ENCODE measurements at places on chromosomes 2 and 18.

DNA sequence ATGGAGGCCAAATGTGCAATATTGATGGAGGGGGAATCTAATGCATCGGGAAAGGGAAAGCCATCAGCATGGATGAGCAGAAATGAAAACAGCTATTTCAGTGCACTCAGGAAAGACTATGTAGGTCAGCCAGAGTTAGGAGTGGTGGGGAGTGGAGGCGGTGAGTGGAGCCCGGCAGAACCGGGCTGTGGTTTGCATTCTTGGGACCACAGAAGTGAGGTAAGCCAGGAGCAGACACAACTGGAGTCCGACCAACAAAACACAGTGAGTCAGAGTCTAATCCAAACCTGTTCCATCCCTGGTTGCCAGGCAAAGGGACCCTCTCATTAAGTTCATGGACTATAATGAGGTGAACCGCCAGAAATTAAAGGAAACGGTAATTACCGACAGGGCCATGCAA, 61.1 kb upstream of the RAB12 start:
- no peak for DNase-seq

GRCh38 chr2:237912271-237913192, 53.1 kb downstream of the RAMP1 start:
- DNase-seq: no peak

DNA sequence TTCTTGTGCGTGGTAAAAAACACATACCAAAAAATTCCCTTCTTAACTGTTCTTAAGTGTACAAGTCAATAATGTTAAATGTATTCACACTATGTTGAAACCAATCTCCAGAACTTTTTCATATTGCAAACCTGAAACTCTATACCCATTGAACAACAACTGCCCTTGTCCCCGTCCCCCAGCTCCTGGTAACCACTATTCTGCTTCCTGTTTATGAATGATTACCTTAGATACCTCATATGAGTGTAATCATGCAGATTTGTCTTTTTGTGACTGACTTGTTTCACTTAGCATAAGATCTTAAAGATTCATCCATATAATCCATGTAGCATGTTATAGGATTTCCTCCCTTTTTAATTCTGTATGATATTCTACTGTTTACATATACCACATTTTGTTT, 59.9 kb downstream of the NAT8 start:
- no peak for DNase-seq

DNA sequence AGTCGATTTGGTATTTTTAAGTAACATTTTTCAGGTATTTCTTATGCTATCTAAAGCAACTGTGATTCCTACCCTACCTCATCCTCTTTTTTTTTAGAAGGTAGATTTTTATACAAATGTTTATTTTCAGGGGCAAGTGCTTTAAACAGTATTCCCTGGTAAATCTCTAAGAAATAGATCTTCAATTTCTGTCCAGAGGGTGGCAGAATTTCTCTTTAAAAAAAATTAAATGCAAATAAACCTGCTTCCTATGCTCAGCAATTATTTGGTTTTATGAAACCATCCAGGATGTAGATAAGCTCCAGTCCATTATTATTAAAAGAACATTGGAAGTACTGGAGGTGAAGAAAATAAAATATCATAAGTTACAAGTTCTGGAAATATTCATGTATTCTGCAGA, 191.9 kb downstream of the MYO3B start:
- DNase-seq: no peak

- DNase-seq: no peak
Measured at GRCh38 chr2:141029428-141030078, 1101.3 kb downstream of the LRP1B start.

GRCh38 chr2:38535404-38535743, 67.4 kb downstream of the HNRNPLL start:
- DNase-seq: no peak

- DNase-seq: no peak
Measured at GRCh38 chr2:158194229-158194628, 92.6 kb downstream of the UPP2 start.

DNA sequence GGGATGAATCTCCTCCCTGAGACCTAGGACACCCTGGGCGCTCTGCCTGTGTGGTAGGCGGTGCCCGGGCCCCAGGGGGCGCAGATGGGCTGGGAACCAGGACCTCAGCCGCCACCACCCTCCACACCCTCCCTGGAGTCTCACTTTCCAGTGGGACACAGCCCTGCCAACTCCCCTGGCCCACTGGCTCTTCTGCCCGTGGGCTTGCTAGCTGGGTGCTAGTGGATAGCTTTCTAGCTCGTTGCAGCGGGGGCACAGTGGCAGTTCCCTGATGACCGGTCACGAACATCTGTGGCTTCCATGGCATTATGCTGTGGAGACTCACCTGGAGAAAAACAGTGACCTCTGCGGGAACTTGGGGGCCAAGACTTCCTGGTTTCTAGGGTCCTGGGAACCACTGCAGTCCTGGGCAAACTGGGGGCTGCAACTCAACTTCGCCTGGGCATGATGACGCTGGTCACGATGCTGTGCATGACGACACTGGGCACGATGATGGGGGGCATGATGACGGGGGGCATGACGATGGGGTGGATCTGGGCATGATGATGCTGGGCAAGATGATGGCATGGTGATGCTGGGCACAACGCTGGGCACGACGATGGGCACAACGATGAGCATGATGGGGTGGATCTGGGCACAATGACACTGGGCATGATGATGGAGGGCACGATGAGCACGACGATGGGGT, 31.0 kb upstream of the ALLC start:
- DNase-seq: no peak

- DNase-seq: no peak
Measured at GRCh38 chr2:227486688-227487087, 14.7 kb downstream of the AGFG1 start.

DNA sequence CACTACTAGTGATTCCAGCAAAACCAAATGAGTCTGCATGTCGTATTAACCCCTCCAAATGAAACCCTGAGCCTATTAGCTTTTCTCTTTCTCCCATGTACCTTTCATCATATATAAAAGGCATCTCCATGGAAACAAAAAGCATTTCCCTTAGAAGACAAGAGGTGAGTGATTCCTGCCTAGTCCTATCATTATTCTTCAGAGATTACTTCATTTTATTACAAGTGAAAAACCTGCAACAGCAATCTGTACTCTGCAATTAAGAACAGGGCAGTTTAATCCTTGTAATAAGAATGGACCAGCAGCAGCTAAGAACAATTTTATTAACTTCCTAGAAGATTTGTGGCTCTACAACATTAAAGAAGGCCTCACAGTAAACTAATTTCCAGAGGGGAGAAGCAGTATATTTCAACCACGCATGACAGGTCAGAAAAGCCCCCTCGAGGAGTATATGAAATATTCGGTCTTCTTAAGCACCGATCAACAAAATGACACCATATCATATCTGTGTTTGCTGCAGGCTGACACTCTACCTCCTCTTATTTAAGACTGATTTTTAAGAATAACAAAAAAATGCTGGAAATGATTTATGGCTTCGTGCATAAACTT, 132.3 kb upstream of the TFPI start:
- no peak for DNase-seq

DNA sequence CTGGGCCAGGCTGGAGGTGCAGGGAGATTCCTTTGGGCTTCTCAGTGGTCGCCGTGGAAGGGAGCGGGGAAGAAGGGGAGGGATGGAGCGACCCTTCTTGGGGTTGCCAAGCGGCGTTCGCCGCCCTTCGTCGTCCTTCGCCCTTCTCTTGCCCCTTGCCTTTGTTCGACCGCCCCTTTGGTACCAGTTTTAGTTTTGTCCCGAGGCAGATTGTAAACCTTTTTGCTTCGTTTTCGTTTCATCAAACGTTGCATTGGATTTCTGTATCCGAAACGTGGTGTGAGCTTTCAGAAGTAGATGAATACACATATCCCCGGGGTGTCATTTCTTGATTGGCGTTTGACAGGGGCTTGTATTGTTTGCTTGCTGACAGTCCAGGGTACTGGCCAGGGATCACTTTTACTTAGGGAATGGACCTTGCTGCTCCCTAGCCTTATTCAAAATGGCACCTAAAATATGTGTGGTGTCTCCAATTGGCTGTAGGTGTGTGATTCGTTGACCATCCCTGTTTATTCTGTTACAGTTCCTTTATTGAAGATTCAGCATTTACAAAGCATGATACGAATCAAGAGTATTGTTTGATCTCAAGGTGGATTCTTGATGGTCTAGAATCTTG, 788 bp downstream of the USP14 start:
- no peak for DNase-seq

DNA sequence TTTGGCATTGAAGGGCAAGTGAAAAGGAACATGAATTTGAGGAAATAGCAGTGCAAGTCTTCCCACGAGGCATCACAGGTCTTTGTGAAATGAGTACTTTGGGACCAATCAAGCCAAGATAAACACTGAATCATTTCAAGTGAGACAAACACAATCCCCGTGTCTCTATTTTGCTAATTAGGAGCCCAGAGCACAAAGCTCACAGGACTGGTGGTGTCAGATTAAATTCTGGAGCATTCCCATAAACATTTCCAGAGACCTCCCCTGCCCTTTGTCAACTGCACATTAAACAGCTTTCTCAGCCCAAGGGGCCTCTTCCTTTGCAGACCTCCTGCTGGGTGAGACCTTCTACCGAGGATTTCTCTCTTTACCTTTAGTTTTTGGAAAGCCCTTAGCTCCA, 50.7 kb downstream of the DAPL1 start:
- DNase-seq: no peak

- DNase-seq: no peak
Measured at GRCh38 chr2:115412501-115412900, 970.1 kb downstream of the DPP10 start.

DNA sequence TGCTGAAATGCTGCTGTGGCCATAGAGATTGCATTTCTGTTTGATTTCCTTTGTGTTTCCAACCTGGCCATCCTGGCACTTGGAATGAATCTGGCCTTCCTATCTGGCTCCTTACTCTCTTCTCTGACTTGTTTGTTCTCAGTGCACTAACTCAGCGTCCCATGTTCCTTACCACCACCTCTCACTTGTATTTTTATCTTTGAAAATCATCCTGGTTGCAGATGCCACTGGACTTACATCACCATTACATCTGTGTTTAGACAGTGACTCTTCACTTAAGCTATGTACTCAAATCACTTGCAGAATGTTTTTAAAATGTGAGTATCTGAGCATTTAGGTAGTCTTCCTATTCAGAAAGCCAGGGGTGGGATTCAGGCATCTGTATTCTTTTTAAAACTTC, 239.5 kb downstream of the WDR7 start:
- DNase-seq: no peak

DNA sequence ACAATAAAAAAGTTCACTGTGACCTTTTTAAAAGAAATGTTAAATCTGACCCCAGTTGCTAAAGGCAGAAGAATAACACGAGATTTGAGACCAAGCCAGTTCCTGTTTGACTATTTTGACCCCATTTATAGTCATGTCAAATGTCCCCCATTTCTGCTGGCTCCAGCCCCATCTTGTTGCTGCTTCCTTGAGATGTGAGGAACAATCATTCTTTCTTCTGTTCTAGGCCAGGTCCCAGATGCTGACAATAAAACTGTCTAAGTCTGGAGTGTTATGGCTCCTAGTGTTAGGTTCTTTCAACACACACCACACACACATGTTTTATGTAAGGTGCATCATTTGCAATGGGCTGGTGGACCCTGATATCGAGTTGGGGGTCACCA, 92.0 kb upstream of the CYP1B1 start:
- DNase-seq: no peak

DNA sequence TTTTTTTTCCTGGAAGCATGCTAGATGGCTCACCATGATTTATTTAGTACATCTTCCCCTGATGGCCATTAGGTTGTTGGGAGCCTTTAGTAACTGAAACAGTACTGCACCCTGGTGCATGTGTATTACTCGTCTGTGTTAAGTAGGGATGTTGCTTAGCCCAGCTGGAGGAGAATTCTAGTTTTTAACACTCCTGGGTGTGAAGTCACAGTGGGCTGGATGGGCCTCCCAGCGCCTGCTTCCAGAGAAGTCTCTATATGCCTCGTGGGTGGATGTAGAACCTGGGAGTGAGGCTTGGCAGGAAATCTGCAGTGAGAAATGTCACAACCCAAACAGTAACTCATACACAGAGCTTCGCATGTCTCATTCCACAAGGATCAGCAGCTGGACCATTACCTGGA, 28.9 kb upstream of the NT5DC4 start:
- DNase-seq: no peak

DNA sequence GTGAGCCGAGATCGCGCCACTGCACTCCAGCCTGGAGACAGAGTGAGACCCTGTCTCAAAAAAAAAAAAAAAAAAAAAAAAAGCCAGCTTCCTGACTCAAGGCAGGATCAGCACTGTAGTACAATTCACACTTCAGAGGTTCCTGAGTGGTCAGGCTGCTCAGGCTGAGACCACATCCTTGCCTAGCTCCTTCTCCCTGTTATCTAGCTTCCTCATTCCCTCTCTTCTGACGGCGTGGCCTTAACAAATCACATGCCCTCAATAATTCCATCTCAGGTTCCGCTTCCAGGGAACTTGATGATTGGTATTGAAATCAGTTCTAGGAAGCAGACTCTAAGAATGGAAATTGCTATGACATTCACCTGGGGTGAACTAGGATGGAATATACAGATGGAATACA, 29.8 kb upstream of the KDM3A start:
- DNase-seq: no peak

GRCh38 chr2:120473522-120474271, 127.8 kb downstream of the INHBB start:
- DNase-seq: no peak

DNA sequence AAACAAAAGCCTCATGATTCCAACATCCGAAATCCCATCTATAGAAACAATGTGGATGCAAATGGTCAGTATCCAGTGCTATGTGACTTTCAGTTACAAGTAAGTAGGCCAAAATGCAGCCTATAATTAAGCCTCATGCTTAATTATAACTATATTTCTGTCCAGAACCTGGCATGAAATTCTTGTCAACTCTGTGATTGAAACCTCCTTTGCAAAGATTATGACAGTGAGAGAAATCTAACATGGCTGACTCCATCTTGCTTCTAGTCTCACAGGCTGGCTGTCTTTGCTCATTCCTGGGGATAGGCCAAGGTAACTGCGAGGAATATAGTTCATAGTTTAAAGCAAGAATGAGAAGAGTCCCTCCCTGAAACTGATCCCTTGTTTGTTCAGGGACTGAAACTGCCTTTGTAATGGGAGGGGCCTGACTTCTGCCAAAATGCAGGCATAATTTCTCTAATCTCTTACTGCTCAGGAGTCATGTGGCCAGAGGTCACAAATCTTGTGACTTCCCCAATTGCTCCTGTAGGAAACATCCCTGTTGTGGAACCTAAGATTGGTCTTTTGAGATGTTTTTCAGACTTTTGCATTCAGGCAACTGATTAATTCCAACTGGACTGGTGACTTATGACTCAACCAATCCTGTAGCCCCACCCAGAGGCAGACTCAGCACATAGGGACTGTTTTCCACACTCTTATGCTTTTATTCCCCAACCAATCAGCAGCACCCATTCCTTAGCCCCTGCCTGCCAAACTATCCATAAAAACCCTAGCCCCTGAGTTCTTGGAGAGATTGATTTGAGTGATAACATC, 84.5 kb upstream of the TLK1 start:
- DNase-seq: no peak

- no peak for DNase-seq
Measured at GRCh38 chr2:226578879-226579278, 220.7 kb downstream of the IRS1 start.

- no peak for DNase-seq
Measured at GRCh38 chr18:22423878-22424564, 6.3 kb upstream of the CTAGE1 start.

- no peak for DNase-seq
Measured at GRCh38 chr2:204049635-204050034, 113.1 kb downstream of the ICOS start.
